ENCODE measurements at places on chromosomes 4 and X.

DNA sequence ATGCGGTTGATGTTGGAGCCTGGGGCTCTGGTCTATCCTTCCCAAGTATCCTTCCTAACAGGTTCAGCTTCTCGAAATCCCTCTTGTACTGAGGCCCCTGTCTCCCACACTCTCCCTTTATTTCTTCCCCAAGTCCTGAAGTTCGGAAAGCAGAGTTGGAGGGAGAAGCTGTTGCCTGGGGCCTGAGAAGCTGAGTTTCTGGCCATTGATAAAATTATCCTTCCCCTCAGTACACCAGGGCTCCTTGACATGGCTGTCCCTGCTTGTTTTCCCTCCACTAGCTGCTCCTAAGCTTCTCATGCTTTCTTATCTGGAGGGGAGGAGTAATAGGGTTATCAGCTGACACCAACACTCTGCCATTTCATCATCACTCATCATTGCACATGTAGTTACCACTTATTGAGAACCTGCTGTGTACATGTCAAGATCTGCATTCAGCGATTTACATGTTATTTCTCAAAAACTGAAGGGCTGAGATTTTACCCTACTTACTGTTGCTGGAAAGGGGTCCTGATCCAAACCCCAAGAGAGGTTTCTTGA lies 58.0 kb downstream of the FUNDC1 start:
- DNase-seq = no peak

DNA sequence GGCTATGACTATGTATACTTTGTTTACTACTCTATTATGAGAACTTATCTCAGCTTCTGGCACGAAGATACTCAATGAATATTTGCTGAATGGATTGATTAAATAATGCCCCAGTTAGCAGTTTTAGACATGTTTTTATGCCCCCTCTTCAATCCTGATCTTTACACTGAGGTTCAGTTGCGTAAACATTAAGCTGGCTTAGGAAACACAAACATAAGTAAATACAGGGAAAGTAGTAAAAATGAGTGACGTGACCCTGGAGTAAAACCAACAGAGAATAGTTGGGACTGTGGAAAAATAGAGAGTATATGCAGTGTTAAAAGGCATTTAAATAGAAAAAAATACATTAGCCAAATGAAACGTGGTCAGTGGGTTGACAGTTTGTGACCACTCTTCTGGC lies 387.0 kb upstream of the ACTRT1 start:
- DNase-seq = no peak

GRCh38 chr4:83850435-83850834 lies 314.5 kb downstream of the GPAT3 start:
- no peak for DNase-seq

DNA sequence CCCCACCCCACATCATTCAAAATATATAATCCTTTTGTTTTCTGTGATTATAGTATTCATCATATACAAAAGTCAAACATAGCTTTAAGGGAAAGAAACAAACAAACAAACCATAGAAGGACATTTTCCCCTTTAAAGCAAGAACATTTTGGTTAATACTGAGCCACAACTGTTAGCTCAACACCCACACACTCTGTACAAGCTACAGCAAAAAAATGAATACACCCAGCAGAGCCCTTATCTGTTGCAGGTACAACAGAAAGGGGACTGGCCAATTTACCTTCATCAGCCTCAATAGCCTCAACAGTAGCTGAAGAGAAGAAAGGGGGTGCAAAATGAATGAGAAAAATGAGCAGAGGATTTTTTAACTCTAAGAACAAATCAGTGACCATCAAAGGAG lies 318.4 kb downstream of the PPP3CA start:
- no peak for DNase-seq

- DNase-seq = no peak
These were observed 3.1 kb downstream of the MAMLD1 start for GRCh38 chrX:150365990-150366911.

DNA sequence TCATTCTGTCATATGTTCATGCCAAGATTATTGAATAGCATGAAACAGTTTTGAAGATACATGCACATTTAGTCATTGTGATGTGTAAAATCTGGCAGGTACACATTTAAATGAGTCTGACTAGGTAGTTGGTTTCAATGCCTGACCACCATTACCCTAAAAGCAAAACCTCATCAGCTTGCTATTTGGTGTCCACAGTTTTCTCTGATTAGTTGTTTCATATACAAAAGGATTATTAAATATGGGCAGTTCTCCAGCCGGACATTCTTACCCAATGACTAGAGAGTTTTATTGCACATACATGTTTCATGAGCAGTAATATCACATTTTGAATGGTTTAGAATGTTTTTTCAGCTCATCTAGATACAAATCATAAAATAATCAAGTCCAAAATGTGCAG lies 23.7 kb downstream of the DCHS2 start:
- no peak for DNase-seq

- DNase-seq = no peak
These were observed 172.7 kb upstream of the FRG1 start for GRCh38 chr4:189767941-189768340.

GRCh38 chr4:46844325-46844917 lies 64.6 kb downstream of the COX7B2 start:
- DNase-seq = no peak

GRCh38 chr4:71290476-71290875 lies 48.3 kb upstream of the SLC4A4 start:
- DNase-seq = no peak

DNA sequence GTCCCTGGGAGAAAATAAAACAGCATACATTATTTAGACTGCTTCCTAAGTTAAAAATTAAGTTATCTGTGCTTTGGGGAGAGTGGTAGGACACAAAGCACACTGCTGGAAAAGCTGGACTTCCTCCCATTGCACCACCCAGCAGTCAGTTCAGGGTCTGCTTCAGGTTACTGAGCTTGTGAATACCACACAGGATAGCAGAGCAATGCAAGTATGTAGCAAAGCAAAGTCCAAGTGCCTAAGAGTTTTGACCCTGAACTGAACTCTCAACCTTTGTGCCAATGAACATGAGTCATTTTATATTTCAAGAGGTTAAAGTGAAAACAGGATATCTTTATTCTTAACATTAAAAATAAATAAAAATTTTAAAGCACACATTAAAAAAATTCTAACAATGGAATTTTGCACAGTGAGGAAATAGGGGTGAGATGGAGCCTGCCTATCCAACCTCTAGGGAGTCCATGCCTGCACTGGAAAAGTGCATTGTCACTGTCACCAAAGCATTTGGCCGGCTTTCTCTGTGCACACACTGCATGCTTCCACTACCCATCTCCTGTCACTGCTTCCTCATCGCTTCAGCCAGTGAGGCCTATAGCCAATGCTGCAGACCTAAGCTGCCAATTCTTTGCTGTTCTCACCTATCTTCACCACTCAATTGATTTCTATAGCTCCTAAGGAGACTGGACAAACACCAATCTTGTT lies 50.9 kb downstream of the ABCG2 start:
- DNase-seq = no peak

DNA sequence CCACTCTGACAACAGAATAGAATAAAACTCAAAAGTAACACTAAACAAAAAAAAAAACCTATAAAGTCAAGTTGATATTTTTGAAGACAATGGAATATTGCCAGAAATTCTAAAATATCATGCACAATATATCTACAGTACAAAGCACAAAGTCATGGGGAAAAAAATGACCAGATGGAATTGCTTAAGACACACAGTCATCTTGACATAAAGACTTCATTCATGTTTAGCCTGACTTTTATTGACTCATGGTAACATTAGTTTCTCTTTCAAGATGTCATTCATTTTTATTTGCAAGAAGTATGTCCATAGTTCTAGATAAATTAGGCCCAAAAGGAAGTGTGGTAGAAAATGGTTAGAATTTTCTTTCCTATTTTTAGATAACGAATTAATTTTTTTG lies 259.1 kb downstream of the CAMK2D start:
- DNase-seq = no peak

DNA sequence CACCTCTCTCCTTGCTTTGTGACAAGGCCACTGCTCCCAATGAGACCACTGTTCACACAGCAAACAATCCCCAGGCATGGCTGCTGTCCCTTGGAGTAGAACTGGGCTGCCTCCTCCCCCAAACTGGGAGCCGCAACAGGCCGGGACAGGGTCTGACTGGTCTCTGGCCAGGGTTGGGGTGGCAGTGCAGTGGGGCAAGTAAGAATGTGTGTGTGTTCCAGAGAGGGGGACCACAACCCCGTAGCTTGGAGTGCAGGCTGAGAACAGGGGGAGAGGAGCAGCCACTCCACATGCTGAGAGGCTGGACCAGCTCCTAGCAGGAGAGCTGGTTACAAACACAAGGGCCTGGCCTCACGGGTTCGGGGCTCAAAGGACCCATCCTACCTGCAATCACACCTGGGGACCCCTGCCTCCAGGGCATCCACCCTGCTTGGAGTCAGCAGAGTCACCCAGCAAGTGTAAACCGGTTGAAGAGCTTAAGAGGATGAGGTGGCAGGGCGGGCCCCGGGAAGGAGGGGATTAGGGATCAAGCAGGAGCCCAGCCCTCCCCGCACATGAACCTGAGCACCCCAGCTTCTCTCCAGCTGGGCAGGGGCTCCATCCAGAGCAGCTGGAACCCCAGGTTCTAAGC lies 3.8 kb upstream of the ZNF185 start:
- no peak for DNase-seq

GRCh38 chrX:69285881-69286564 lies 120.8 kb upstream of the PJA1 start:
- peak; percentile 52 for DNase-seq

GRCh38 chrX:136692271-136692670 lies 44.3 kb downstream of the CD40LG start:
- DNase-seq = no peak

DNA sequence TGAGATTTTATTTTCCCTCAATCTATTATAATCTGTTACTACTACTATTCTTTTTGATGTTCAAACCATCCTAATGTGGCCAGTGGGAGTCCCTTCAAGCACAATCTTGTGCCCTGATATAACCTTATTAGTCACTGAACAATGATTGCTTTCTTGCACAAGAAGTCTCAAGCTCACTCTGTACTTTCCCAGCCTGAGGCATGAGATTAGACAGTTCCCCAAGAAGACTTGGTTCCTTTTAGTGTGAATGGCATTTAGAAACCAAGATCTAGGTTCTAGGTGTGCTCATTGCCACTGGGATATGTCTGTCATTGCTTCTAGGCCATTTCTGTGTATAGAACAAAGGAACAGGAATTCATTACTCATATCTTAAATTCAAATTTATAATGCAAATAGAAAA lies 28.0 kb upstream of the RBM41 start:
- DNase-seq = no peak

- no peak for DNase-seq
These were observed 45.4 kb downstream of the EDNRA start for GRCh38 chr4:147526272-147526654.

DNA sequence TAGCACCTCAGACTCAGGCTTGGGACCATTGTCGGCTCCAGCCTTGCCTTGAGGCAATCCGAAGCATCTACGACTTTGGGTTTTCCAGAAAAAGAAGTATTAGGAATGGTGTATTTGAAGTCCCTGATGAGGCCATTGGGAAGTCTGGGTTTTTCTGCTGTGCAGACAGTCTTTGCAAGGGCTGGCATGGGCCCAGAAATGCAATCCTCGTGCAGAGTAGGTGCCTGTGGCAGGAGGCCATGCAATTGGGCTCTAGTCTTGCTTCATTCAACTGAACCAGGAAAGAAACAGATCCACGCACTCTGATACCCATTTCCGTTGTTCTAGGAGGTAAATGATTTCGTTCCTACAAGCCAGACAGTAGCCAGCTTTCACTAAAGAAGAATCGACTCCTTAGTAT lies 12.4 kb downstream of the ZFP92 start:
- no peak for DNase-seq

- DNase-seq = no peak
These were observed 81.1 kb upstream of the SH3RF1 start for GRCh38 chr4:169351872-169352271.

- DNase-seq = no peak
These were observed at the start of gene TRIM2 for GRCh38 chr4:153204247-153204671. TSS of gene TRIM2 (plus strand) at chr4:153204443. CDS start at chr4:153204531, 88 bp downstream.

DNA sequence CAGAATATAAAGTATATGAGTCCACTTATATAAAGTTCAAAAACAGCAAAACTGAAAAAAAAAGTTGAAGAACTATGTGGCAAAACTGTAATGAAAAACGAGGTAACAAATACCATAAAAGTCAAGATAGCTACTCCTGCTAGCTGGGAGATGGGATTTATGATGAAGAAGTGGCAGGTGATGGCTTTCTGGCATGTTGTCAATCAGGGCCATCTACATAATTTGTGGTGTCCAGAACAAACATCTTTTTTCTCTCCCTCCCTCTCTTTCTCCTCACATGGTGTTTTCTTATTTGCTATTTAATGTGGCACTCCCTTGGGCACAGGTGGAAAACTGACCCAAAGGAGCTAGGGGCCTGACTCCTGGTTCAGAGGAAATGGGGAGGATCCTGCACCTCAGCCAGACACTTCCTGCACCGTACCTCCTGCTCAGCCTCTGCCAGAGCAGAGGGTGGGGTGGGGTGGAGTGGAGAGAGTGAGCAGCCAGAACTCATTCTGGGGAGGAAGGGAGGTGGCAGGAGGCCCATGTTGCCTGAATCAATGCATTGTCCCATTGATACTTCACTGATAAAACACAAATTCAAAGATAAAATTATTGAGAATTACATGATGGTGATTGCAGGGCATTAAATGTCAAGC lies 5.3 kb upstream of the SAP30 start:
- DNase-seq = no peak

GRCh38 chr4:118032691-118033090 lies 1.6 kb upstream of the NDST3 start:
- DNase-seq = no peak

DNA sequence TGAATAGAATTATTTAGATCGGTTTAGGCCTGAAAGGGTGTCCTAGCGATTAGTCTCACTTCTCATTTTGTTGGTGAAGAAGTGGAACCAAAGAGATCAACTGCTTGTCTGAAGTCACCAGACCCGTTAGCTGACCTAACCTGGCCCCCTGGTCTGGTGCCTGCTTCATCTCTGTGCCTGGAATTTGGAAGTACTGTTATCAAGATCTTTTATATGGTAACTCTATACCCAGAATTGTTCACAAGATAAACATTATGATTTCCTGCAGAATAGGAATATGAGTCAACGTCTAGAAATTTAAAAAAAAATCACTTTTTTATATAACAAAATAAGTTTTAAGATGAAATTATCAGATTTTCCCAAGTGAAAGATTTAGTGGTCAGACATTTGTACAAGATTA lies 37.2 kb downstream of the LRP2BP start:
- no peak for DNase-seq

DNA sequence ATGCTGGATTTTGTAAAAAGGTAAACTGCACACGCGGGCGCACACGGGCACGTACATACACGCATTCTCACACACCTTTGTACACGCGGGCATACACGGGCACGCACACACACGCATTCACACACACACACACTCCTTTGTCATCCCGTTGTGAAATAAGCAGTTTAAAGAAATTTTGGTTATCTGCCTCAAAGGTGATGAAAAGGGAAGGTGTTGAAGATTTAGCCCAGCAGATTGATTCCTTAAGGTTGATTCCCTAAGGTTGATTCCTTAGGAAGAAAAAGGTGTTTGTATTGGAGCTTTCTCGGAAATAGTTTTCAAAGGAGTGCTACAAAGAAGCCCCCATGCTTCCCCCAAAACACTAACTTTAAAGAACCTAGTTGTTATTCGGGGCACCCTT lies 693 bp downstream of the ATP10D start:
- DNase-seq = no peak

All from 8988T (cell line).